Anterior cingulate cortex (tissue), 58 donors: ENCODE measurements at places on chromosomes 1 and 21.

GRCh38 chr21:45309069-45309986 lies 21.6 kb upstream of the POFUT2 start:
- DNase-seq, result no peak

DNA sequence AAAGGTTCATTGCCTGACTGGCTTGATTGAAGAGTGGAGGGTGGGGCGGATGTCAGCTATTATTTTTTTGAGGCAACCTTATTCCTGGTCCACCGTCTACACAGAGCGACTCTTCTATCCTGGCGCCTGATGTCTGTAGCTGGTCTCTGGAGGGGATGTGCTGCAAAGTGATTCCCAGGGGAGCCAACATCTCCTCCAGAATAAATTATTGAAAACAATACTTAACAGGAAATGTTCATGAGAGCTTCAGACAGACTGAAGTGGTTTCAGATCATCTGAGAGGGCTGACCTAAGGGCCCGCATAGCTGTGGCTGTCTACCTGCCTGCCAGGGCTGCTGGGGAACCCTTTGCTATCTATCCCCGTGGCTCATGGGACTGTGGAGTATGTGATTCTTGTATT lies 66.7 kb downstream of the TEX35 start:
- no peak for DNase-seq

DNA sequence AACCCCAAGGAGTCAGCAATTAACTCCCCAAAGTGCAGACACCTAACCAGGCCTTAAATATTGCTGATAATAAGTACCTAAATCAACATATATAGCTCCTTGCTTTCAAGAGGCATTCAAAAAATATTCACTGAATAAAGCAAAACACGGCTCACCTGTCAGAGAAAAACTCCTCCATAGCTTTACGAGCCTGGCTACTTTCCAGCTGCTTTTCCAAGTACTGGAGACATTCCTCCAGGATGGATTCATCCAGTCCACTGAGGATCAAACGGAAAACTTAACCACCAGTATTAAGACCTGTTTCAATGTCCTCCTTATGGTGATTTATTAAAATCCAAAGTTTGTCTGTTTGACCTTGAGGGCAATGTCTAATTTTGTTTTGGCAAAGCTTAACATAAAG lies 44.6 kb downstream of the UBR4 start:
- DNase-seq, result no peak

DNA sequence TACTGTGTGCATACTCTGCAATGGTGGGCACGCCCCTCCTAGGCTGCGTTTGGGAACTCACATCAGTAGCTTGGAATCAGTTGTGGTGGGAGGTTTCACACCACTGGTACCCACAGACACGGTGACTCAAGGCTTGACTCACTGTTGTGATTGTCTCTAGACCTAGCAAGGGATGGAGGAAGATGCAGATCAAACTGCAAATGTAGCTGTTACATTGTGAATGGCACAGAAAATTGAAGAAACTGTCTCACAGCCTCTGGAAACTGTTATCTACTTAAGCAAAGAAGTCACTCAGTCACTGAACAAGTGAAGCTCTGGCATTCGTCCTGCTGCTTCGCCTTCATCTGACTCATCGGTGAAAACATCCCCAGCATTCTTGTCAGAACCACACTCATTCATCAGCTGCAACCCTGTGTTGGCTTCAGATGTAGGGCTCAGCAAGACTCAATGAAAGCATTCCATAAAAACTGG lies 59.5 kb downstream of the POFUT2 start:
- no peak for DNase-seq

DNA sequence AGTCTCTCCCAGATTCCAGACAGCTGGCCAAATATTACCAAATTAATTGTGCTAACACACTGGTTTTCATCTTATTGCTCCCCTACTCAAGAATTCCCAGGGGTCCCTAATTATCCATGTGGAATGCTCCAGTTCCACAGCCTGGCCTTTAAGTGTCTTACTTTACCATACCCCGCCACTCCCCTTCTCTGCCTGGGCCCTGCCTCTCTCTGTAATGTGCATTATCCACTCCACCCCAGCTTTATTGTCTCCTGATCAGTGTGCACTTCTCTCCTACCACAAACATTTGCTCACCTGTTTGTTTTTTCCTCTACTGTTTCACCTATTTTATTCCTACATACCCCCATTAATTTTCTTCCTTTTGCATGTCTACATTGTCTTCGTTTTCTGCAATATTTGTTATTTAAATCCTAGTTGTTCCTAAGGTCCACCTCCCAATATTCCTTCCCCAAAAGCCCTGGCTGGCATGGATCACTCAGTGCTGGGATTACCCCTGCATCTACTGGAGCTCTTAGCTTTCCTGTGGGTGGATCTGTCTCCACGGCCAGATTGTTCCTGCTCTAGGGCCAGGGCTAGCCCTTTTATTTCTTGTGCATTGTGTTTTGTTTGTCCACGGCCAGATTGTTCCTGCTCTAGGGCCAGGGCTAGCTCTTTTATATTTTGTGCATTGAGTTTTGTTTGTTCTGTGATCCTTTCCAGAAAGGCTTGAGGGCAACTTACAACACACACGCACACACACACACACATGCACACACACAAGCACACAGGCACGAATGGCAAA lies 33.4 kb upstream of the ATP1B1 start:
- DNase-seq, result no peak

GRCh38 chr1:1098681-1099421 lies 17.0 kb downstream of the C1orf159 start:
- DNase-seq, result no peak
